ENCODE measurements at places on chromosomes 5 and 9.
A peak's percentile ranks its signal among the peaks of the same experiment; 100 is the strongest.

DNA sequence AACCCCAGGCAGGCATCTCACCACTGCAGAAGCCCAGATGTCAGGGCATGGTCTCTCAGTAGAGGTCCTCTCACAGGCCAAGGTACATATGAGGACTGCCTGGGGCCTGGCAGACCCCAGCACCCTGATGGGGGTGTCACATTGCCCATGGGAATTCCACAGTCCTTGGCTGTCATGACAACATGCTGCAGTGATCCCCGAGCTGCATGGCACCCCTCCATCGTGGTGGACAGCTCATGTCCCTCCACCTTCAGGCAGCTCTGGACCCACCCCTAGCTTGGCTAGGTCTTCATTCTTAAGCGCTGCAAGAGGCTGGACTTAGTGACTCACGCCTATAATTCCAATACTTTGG lies 74.1 kb upstream of the LRRTM2 start:
- DNase-seq: no peak

DNA sequence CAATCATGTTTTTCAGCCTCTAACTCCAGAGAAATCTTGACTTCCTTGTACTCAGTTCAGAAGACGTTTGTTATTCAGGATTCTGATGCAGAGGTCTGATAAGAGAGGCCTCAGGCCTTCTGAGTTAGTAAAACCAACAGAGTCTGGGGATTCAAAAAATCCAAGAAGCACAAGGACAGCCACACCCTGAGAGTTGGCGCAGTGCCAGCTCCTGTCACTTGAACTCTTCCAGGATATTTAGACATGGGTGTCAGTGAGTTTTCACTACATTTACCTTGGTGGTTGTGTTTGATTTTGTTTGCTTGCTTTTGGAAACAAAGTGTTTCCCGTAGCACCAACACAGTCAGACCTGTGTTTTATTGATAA lies 41.6 kb upstream of the PDE8B start:
- no peak for DNase-seq

DNA sequence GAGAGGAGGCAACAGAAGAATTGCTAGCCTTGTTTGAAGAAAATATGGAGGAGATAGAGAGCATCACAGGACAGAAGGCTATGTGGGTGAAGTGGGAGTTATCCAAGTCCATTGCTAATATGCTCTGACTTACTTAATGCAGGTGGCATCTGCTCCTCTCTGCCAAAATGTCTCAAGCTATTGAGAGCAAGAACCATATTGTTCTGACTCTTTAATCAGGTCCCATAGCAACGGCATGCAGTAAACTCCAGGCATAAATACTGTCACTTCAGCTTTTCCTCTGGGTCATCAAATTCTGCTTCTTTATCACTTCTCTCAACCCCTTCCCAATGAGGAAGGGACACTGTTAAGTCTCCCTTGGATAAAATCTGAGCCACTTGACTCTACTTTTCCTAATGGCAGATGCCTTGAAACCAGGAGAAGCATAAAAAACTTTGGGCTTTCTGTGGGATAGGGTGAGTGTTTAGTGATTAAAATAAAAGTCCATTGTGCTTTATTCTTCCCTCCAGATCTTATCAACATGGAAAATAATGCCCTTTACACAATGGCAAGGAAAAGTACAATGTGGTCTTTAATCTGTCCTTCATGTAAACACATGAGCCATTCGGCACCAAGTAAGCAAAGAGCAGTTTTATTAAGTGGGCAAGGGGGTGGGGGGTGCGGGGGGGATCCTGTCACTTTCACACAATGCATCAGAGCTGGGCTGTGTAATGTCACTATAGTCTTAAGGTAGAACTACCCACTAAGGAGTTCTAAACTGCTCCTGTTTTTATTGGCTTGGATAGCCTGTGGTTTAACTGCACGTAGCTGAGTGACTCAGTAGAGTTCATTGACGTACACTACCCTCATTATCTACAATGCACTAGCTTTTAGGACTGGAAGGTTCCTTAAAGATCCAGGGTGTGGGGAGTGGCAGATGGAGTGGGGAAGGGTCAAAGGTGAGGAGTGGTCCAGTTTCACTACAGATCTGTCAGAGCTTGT lies 71.0 kb upstream of the TARS1 start:
- DNase-seq: peak; percentile 46

DNA sequence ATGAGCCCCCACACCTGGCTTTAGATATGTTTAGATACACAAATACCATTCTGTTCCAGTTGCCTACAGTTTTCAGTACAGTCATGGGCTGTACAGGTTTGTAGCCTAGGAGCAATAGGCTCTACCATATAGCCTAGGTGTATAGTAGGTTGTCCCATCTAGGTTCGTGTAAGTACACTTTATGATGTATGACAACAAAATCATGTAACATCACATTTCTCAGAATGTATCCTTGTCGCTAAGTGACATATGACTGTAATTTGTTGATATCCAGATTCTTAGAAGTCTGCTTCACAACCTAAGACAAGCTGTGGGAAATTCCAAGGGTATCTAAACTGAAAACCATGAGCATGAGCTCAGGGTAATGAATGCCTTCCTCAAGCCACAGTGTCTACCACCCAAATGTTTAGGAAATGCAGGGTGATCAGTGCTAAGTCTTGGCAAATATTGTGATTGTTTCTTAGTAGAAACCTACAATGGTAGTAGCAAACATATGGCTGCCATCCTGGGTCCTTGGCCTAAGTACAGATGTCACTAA lies 8.4 kb downstream of the ECM2 start:
- no peak for DNase-seq

GRCh38 chr9:14148501-14149103 lies 165.3 kb downstream of the NFIB start:
- no peak for DNase-seq

GRCh38 chr5:137822984-137823383 lies 44.7 kb upstream of the MYOT start:
- no peak for DNase-seq

- no peak for DNase-seq
Observed at GRCh38 chr5:132759114-132760048, 12.2 kb downstream of the CCNI2 start.

- no peak for DNase-seq
Observed at GRCh38 chr5:31983851-31984250, 190.3 kb downstream of the GOLPH3 start.

DNA sequence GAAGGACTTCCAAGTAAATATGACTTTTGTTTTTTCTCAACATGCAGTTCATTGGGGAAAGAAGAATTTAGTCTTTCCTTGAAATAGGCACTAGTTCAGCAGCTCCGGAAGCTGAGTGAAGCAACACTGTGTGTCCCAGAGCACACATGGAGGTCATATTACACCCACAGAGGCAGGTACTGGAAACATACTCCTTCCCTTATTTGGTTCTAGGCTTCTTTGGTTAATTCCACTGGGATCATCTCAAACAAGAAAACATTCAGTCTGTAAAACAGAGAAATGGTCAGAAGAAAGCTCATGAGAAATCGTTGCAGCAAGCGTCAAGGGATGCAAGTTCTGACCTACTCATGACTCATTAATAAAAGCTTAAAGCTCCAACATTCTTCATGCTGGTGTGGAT lies 175.1 kb upstream of the PCSK5 start:
- no peak for DNase-seq

GRCh38 chr9:110939573-110939972 lies 98.7 kb downstream of the LPAR1 start:
- DNase-seq: no peak

DNA sequence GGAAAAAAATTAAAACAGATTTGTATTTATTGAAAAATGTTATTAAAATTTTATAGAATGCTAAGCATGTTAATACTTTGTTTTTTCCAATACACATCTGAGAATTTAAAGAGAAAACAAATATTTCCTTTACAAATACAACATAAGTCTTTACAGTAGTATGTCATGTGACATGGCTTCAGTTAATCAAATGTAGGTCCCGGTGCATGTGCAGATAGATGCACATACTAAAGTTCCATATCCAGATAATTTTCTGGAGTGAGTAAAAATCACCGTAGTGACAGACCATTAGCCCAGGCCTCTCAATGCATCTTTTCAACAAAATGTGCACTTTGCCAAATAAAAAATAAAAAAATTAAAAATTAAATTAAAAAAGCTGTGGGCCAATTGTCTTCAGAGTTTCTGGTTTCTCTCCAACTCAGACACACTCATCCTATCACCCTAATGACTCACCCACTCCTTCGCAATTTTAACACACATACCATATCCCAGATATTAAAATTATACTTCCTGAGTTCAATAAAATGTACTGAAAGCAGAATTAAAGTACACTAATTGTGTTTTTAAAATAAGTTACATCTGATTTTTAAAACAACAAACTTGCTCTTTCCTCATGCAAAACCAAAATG lies 508.1 kb downstream of the NR2F1-AS1 start:
- no peak for DNase-seq

DNA sequence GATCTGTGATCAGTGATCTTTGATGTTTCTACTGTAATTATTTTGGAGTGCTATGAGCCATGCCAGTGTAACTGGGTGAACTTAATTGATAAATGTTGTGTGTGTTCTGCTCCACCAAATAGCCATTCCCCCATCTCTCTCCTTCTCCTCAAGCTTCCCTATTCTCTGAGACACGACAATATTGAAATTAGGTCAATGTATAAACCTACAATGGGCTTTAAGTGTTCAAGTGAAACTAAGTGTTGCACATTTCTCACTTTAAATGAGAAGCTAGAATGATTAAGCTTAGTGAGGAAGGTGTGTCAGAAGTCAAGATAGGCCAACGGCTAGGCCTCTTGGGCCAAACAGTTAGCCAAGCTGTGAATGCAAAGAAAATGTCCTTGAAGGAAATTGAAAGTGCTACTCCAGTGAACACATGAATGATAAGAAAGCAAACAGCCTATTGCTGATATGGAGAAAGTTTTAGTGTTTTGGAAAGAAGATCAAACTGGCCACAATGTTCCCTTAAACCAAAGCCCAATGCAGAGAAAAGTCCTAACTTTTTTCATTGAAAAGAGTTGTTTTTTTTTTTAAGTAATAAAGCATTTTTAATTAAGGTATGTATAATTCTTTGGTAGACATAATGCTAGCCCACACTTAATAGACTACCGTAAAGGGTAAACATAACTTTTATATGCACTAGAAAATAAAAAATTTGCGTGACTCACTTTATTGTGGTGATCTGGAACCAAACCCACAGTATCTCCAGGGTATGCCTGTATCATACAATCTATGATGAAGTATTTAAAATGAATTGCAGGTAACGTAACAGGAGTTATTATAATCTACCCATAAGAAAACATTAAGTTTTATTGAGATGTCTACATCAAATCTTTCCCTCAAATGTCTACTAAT lies 42.5 kb upstream of the ALDH1A1 start:
- no peak for DNase-seq

GRCh38 chr9:127347831-127348776 lies 48.9 kb upstream of the SLC2A8 start:
- DNase-seq: peak; percentile 39

DNA sequence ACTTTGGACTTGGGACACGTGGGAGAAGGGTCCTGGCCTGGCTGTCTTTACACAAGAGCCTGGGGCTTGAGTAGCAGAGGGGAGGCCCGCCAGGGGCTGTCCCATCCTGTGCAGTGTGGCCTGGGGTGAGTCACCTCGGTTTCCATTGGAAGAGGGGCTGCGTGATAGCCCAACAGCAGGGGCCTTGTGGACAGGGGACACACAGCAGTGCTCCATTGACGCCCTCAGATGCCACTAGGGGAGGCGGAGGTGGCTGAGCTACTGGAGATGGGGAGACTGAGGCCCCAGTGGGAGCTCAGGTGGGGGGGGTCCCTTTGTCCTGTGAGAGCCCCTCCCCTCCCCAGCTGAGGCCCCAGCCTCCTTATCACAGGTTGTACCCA lies 50.0 kb upstream of the RNU6ATAC start:
- DNase-seq: no peak

- DNase-seq: no peak
Observed at GRCh38 chr5:172902497-172903472, 56.4 kb upstream of the RPL26L1 start.

GRCh38 chr5:100175346-100175745 lies 359.8 kb upstream of the FAM174A start:
- no peak for DNase-seq

- DNase-seq: no peak
Observed at GRCh38 chr5:150227606-150228273, 37.9 kb downstream of the SLC6A7 start.

GRCh38 chr5:82594097-82594496 lies 315.9 kb upstream of the RPS23 start:
- no peak for DNase-seq

GRCh38 chr5:163347671-163348070 lies 89.7 kb upstream of the CCNG1 start:
- peak; percentile 30 for DNase-seq

- DNase-seq: peak; percentile 78
Observed at GRCh38 chr5:124932791-124933600, 186.6 kb upstream of the ZNF608 start.

DNA sequence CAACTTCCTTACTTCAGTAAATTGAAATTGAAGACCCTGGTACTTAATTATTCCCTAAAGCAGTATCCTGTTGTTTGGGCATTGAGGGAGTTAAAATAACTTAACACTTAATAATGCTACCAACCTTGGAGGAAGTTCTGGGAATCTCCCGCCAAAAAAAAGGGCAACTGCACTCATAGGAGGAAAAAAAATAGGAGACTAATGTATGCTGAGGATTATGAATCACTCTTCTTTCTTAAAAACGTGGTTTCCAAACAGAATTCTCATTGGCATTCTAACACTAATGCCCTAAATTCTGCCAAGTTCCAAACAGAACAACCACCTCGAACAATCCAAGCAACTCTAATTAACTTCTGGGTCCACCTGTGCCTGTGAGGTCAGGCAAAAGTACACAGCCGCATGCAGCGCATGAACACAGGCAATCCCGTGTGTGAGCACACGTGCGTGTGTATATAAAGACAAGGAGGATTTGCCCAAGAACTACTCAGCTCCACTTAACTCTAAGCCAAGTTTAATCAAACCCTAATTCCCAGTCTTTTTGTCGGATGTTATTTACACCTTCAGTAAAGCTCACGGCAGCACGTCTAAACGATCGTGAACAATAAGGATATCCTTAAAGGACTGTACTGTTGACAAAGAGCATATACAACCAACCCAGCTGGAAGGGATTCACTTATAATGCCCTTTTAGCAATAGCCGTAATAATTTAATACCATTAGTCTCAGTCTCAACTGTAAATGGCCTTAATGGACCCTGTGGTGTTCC lies 78.4 kb downstream of the EBF1 start:
- no peak for DNase-seq

DNA sequence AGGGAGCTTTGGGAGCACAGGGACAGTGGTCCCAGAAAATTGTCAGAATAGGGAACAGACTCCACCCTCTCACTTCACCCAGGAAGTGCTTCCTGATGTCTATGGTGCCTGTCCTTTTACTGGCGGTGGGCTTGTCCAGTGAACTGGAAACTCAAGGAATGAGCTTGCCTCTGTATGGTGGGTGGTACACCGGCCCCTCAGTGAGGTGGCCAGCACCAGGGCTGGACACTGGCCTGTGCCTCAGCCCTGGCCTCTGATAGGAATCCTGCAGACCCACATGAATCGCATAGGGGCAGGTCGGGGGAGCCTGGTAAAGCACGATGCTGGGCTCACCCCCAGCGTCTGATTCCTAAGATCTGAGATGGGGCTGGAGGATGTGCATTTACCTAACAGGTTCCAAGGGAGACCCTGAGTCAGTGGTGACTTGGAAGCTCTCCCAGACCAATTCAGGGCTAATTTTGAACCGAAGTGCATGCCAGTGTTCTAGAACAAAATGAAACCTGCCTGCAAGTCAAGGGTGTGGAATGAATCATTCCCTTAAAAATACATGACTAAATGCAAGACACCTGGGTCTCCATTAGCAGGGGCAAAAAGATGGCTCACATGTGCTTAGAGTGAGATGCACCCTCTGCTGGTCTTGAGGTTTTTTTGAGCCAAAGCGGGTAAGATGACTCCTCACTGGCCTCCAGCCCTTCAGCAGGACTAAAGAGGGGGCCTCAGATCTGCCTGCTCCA lies 178.3 kb downstream of the HSPA4 start:
- DNase-seq: no peak
